Melanocyte of skin (primary cell): ENCODE measurements at places on chromosomes 11 and 22. TPM values are rescaled to one million over a fixed set of nuclear protein-coding genes. Genes with fewer than 3 reads are reported as not detected.

Gene PRG3
- total RNA-seq = not detected in 2 replicates

Gene SNX32
- 0.69 and 2.2 TPM in 2 replicates for total RNA-seq

Gene IZUMO1R
- total RNA-seq = not detected in 2 replicates

Gene CD3G
- total RNA-seq = not detected in 2 replicates

Gene CD3E
- not detected in 2 replicates for total RNA-seq

Gene ZNRF3
- total RNA-seq = 4.0 and 4.3 TPM in 2 replicates

Gene P2RY2
- not detected in 2 replicates for total RNA-seq
